ENCODE measurements at places on chromosomes 1 and 21.

- no peak for DNase-seq
Observed at GRCh38 chr1:114105421-114105979, 48.2 kb downstream of the SYT6 start.

- DNase-seq, result peak; percentile 3
Observed at GRCh38 chr1:50271968-50272578, 151.2 kb downstream of the DMRTA2 start.

GRCh38 chr1:103025858-103026409 lies 82.4 kb downstream of the COL11A1 start:
- DNase-seq, result no peak

DNA sequence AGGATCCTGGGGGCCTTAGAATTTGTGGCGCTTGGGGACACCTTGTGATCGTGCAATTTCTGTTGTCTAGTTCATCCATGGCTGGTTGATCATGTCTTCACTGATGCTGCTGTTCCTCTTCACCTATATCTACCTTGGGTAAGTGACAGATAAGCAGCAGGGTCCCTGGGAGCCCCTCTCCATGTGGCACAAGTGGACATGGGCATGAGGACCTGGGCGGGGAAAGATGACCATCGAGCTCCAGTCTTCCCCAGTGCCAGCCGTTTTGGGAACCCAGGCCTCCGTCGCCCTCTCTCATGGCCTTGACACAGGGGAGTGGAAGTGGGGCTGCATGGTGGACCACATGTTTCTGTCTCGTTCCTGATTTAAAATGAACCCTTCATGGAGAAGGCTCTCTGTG lies 17.6 kb downstream of the PSEN2 start:
- no peak for DNase-seq

GRCh38 chr1:207941665-207942064 lies 30.7 kb upstream of the CD34 start:
- DNase-seq, result no peak

DNA sequence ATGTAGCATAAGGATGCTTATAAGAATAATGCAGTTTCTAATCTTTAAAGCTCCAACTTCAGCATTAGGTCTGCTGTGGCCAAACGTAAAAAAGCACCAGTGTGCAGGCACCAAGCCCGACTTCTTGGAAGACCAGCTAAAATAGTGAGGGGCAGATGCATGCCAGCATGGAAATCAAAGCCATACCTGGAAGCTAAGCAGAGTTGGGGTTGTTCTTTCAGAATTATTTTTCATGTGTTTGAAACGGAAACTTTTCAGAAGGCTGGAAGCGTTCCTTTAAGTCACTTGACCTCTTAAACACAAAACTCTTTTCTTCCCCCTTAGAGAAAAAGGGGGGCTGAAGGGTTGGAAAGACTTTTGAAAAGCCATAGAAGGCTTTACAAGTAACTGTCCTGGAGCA lies 329.2 kb upstream of the C1orf87 start:
- no peak for DNase-seq

- no peak for DNase-seq
Observed at GRCh38 chr21:44419679-44420078, 35.6 kb upstream of the LRRC3 start.

- no peak for DNase-seq
Observed at GRCh38 chr21:40471103-40471502, 375.9 kb downstream of the DSCAM start.

DNA sequence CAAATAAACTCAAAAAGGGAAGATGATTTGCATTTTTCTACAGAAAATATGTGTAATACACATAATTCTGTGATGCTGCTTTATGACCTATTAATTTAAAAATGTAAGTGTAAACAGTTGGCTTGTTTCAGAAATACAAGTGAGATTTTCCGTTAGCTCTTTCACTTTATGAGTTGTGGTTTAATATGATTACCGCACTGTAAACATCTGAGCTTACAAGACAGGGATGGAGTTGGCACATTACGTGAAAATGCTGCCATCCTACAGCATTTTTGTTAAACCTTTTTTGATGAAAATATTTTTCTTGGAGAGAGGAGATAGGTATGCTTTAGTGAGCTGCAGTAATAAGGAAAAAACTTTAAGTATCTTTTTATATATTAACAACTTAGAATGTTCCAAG lies 426.8 kb upstream of the ADAMTS5 start:
- DNase-seq, result no peak

Data from CD4-positive, alpha-beta T cell treated with Interleukin-21 for 1 hour (primary cell).